ENCODE measurements at places on chromosomes 4 and X.

GRCh38 chr4:138935-139334, 14.6 kb downstream of the ZNF718 start:
- no peak for DNase-seq

DNA sequence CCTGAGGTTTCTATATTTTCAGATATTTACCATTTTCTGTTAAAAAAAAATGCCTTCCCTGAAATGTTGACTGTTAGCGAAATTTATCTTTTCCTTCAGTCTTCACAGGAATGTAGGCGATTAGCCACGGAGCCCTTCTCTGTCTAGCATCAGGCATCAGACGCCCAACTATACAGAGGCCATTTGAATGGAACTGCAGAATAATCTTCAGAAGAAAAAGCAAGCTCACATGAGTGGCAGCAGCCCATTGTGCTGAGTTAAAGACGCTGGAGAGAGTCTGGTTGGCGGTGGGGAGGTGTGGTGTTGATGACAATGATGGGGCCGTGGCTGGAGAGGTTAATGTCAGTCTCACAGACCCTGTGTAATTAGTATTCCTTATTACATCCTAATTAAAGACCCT, 196.8 kb upstream of the LEF1 start:
- DNase-seq: no peak

DNA sequence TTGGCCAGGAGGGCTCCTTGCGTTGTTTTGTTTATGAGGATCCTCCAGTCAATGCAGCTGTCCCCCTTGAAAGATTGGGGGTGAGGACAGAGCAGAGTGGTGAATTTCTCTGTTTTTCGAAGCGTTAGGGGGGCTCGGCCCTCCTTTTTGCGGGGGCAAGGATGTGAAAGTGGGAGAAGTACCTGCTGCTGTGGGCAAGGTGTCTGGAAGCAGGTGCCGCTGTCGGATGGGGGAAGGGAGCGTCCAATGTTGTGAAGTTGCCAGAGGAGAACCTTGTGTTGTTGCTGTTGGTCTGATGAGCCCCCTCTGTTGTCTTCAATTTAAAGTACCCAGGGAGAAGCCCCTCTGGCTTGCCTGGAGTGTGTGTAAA, 613 bp downstream of the GLRB start:
- peak; percentile 14 for DNase-seq

GRCh38 chr4:113071274-113071673, 21.8 kb downstream of the ANK2 start:
- no peak for DNase-seq

DNA sequence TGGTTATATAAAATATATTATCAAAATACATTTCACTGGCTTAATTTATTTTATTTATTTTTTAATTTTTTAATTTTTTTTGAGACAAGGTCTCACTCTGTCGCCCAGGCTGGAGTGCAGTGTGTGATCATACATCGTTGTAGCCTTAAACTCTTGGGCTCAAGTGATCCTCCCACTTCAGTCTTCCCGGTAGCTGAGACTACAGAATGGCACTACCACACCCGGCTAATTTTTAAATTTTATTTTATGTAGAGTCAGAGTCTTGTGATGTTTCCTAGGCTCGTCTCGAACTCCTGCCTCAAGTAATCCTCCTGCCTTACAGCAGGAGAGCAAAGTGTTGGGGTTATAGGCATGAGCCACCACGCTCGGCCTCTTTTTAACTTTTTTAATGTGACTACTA, 143.8 kb downstream of the CEP135 start:
- no peak for DNase-seq

Measured in uterus (tissue), 4 donors.